ENCODE measurements at places on chromosomes 13 and 19.
A peak's percentile ranks its signal among the peaks of the same experiment; 100 is the strongest.

DNA sequence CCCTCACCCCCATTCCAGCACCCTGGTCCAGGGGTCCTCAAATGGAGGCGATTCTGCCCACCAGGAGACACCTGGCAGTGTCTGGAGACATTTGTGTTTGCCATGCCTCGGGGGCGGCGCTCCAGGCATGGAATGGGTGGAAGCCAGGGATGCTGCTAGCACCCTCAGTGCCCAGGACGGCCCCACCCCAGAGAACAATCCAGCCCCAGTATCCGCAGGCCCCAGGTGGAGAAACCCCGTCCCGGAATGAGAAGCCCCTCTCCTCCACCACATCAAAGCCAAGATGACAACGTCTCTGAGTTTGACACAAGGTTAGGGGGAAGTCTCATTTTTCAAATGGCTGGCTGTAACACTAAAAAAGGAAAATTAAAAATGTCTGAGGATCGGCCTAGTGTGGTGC, 68.5 kb downstream of the INSR start:
- DNase-seq, result no peak
- no peaks in the 10 kb centered on the region for H3K4me1 ChIP-seq
- no peak overlapping the region for H3K4me3 ChIP-seq
- H3K36me3 ChIP-seq, result no peaks in the 10 kb centered on the region
- no peak overlapping the region for H3K27ac ChIP-seq

- H3K4me3 ChIP-seq, result no peak overlapping the region
- H3K4me1 ChIP-seq, result peaks cover 2% of the 10 kb centered on the region
- no peak for DNase-seq
Observed at GRCh38 chr13:50069261-50069660, 54.0 kb downstream of the KCNRG start.

DNA sequence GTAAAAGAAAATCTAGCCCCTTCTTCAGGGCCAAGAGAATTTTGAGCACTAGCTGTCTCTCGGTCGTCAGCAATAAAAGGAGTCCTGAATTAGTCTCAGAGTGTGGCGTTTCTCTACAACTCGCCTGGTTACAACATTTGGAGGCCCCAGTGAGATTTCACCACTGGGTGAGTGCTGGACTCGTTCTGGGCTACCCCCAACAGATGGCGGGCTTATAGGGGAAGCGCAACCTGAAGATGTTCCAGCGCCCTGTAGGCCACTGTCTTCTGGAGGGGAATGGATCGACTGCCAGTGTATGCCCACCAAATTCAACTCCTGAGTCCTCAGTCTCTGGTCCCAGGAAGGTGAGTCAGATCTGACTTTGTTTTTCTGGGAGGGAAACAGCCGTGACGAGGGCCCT, 11.7 kb upstream of the ZNF181 start:
- no peaks in the 10 kb centered on the region for H3K27me3 ChIP-seq
- no peaks in the 10 kb centered on the region for H3K36me3 ChIP-seq
- no peak overlapping the region for H3K27ac ChIP-seq
- DNase-seq, result no peak
- no peaks in the 10 kb centered on the region for H3K4me1 ChIP-seq
- no peak overlapping the region for H3K4me3 ChIP-seq

- H3K27ac ChIP-seq, result no peak overlapping the region
- H3K36me3 ChIP-seq, result peaks cover 80% of the 10 kb centered on the region
- no peaks in the 10 kb centered on the region for H3K27me3 ChIP-seq
- no peak overlapping the region for H3K4me3 ChIP-seq
- H3K4me1 ChIP-seq, result no peaks in the 10 kb centered on the region
Observed at GRCh38 chr19:10809651-10810285, 26.2 kb downstream of the TMED1 start.

DNA sequence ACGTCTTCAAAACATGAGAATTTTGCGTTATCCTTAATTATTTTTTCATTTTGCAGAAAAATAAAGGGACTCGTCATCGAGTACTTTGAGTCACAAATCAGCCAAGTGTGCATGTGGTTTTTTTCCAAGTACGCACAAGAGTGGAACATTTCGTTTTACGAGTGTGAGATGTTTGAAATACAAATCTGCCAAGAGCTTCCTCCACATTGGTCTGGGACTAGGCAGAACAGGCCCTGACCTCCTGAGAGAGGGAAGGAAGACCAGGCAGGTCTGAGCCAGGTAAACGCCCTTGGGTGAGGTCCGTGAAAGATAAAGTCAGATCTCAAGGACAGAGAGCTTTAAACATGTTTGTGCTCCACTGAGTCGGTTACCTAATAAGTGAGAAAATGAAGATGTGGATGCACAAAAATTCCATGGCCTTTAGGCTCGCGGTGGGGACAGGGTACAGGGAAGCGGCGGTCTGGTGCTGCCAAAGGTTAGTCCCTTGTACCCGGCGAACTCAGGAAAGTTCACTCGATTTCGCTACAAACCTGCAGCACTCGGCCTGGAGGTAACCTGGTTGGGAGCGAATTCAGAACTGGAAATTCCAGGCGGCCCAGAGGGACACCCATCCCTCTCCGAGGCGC, 473 bp upstream of the ITM2B start:
- no peaks in the 10 kb centered on the region for H3K27me3 ChIP-seq
- peak overlapping the region; percentile 80 for H3K4me3 ChIP-seq
- H3K27ac ChIP-seq, result no peak overlapping the region
- no peaks in the 10 kb centered on the region for H3K36me3 ChIP-seq
- DNase-seq, result no peak

DNA sequence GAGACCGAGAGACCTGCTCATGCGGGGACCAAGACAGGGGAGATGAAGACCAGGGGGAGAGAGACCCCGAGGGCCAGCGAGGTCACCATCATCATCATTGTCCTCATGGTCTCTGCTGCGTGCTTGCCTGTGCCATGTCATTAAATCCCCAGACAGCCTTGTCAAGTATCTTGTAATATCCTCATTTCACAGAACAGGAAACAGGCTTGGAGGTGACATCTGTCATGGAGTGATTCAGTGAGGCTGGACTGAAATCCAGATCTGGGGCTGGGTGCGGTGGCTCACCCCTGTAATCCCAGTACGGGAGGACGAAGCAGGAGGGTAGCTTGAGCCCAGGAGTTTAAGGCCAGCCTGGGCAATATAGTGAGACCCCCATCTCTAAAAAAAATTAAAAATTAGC, 5.9 kb upstream of the NANOS2 start:
- no peaks in the 10 kb centered on the region for H3K36me3 ChIP-seq
- H3K27me3 ChIP-seq, result no peaks in the 10 kb centered on the region
- no peak overlapping the region for H3K27ac ChIP-seq
- H3K4me1 ChIP-seq, result peaks cover 9% of the 10 kb centered on the region
- DNase-seq, result no peak

DNA sequence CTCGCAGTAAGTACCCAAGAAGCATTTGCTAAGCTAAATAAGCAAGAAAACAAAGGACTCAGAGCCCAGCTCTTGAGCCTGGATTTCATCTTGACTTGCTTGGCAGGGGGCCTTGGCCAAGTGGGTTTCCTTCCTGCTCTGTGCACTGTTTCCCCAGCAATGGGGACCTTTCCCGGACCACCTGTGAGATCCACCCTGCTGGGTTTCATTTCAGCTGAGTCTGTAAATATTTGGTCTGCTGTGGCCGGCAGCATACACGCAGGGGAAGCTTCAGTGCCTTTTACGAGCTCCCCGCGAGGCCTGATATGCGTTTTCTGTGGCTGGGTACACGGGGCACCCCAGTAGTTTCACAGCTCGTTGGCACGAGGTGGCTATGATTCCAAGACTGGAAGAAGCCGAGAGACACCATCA, 12.4 kb upstream of the TINCR start:
- peaks cover 3% of the 10 kb centered on the region for H3K4me1 ChIP-seq
- H3K27ac ChIP-seq, result no peak overlapping the region
- no peak overlapping the region for H3K4me3 ChIP-seq
- peaks cover 5% of the 10 kb centered on the region for H3K36me3 ChIP-seq
- no peak for DNase-seq
- H3K27me3 ChIP-seq, result no peaks in the 10 kb centered on the region

GRCh38 chr19:37078717-37079032, 442 bp downstream of the ZNF420 start:
- H3K27ac ChIP-seq, result no peak overlapping the region
- peaks cover 7% of the 10 kb centered on the region for H3K4me1 ChIP-seq
- no peak for DNase-seq
- no peaks in the 10 kb centered on the region for H3K27me3 ChIP-seq

DNA sequence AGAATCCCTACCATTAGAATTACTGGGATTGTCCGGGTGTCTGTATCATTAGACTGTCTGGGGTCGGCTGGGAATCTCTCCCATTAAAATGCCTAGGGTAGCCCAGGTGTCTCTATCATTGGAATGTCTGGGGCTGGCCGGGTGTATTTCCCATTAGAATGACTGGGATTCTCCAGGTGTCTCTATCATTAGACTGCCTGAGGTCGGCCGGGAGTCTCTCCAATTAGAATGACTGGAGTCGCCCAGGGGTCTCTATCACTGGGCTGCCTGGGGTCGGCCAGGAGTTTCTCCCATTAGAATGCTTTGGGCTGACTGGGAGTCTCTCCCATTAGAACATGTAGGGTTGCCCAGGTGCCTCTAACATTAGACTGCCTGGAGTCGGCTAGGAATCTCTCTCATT, 1560.7 kb downstream of the UQCRFS1 start:
- H3K27ac ChIP-seq, result no peak overlapping the region
- no peaks in the 10 kb centered on the region for H3K36me3 ChIP-seq
- H3K4me3 ChIP-seq, result no peak overlapping the region
- H3K4me1 ChIP-seq, result no peaks in the 10 kb centered on the region
- no peaks in the 10 kb centered on the region for H3K27me3 ChIP-seq

- no peak for DNase-seq
- no peaks in the 10 kb centered on the region for H3K27me3 ChIP-seq
- no peak overlapping the region for H3K27ac ChIP-seq
- no peak overlapping the region for H3K4me3 ChIP-seq
- no peaks in the 10 kb centered on the region for H3K36me3 ChIP-seq
Observed at GRCh38 chr13:98487522-98487921, 89.4 kb downstream of the STK24 start.

- H3K4me1 ChIP-seq, result no peaks in the 10 kb centered on the region
- H3K27me3 ChIP-seq, result no peaks in the 10 kb centered on the region
- no peaks in the 10 kb centered on the region for H3K36me3 ChIP-seq
- H3K4me3 ChIP-seq, result no peak overlapping the region
Observed at GRCh38 chr19:34925278-34925855, 1.3 kb upstream of the ZNF30 start.

DNA sequence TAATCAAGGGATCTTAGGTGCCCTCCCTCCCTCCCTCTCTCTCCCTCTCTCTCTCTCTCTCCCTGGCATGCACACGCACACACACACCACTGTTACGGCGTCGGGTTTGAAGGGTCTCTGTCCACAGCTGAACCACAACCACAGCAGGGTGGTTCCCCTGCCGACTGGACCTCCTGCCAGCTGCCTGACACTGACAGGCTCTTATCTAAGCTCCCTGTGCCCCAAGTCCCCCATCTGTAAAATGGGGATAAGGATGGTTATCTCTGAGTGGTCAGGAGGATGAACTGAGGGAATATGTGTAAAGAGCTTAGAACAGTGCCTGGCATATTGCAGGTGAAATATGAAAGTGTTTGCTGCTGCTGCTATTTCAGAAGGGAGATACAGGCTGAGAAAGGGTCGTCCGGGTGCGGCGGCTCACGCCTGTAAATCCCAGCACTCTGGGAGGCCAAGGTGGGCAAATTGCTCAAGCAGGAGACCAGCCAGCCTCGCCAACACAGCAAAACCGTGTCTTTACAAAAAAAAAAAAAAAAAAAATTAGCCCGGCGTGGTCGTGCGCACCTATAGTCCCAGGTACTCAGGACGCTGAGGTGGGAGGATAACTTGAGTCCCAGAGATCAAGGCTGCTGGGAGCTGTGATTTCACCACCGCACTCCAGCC, 852 bp upstream of the SHISA7 start:
- no peak overlapping the region for H3K27ac ChIP-seq
- no peak overlapping the region for H3K4me3 ChIP-seq
- no peak for DNase-seq
- peaks cover 6% of the 10 kb centered on the region for H3K4me1 ChIP-seq
- H3K27me3 ChIP-seq, result peaks cover 91% of the 10 kb centered on the region
- H3K36me3 ChIP-seq, result no peaks in the 10 kb centered on the region

DNA sequence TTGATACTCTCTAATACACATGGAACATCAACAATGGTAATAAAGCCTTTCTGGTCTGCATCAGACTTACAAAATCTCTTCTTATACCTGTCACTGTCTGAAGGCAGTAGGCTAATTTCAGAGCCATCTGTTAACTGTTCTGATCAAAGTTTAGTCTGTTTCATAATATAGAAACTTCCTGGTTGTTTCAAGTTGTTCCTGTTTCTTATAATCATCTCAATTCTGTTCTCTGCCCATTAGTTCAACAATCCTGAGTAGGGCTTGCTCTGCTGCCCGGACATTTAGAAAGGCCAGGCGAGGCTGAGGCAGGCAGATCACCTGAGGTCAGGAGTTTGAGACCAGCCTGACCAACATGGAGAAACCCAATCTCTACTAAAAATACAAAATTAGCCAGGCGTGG, 5.4 kb upstream of the ZSCAN5A start:
- no peak overlapping the region for H3K27ac ChIP-seq
- no peaks in the 10 kb centered on the region for H3K36me3 ChIP-seq
- no peaks in the 10 kb centered on the region for H3K27me3 ChIP-seq
- no peak overlapping the region for H3K4me3 ChIP-seq

GRCh38 chr19:32865326-32865725, 4.2 kb downstream of the SLC7A9 start:
- H3K36me3 ChIP-seq, result no peaks in the 10 kb centered on the region
- DNase-seq, result no peak
- H3K4me3 ChIP-seq, result no peak overlapping the region
- H3K27ac ChIP-seq, result no peak overlapping the region
- no peaks in the 10 kb centered on the region for H3K27me3 ChIP-seq

DNA sequence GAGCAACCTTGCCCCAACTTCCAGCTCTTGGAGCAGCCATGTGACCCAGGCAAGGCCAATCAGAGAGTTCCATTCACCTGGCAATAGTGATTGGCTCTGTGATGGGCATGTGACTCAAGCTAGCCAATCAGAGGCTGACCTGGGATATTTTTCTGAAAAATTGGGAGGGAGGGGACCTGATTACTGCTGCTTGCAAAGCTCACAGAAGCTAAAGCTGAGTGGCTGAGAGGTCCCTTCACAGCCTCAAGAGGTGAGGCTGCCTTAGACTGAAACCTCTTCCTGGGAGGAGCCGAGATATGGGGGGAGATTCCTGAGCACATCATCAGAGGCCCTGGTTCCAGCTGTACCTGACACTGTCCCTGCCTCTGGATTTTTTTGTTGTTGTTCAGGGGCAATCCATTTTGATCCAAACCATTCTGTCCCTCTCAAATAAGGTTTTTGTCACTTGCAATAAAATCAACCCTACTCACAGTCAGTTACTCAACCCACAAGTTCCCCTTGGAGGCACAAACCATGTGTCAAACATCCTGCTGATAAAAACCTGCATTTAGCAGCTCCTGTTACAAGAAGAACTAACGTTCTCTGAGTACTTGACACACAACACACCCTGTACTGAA, 4.8 kb downstream of the CIB3 start:
- no peaks in the 10 kb centered on the region for H3K27me3 ChIP-seq
- H3K27ac ChIP-seq, result no peak overlapping the region
- no peaks in the 10 kb centered on the region for H3K36me3 ChIP-seq
- H3K4me3 ChIP-seq, result no peak overlapping the region
- H3K4me1 ChIP-seq, result no peaks in the 10 kb centered on the region
- no peak for DNase-seq
